ENCODE measurements at places on chromosomes 4 and X. TPM values are rescaled to one million over a fixed set of nuclear protein-coding genes. Genes with fewer than 3 reads are reported as not detected.

NR3C2 gene
- 18.1 TPM for total RNA-seq

POU3F4 gene
- total RNA-seq: not detected

S100G gene
- not detected for total RNA-seq

PARM1 gene
- total RNA-seq: 263 TPM

ZAR1 gene
- 1.8 TPM for total RNA-seq

ACE2 gene
- total RNA-seq: not detected

ZNF157 gene
- total RNA-seq: not detected

LEF1 gene
- total RNA-seq: 3.2 TPM

FGFBP2 gene
- not detected for total RNA-seq

AFM gene
- not detected for total RNA-seq

STK26 gene
- 7.7 TPM for total RNA-seq

NAP1L2 gene
- 4.2 TPM for total RNA-seq

IBSP gene
- total RNA-seq: not detected

ELMOD2 gene
- 26.1 TPM for total RNA-seq

DHRSX gene
- total RNA-seq: 14.9 TPM

SMIM10L2A gene
- 0.63 TPM for total RNA-seq

SMR3B gene
- not detected for total RNA-seq

UGT2B10 gene
- not detected for total RNA-seq

GSPT2 gene
- total RNA-seq: 3.1 TPM

BLOC1S4 gene
- total RNA-seq: 27.4 TPM

FGF5 gene
- not detected for total RNA-seq

HSFX3 gene
- not detected for total RNA-seq

TMEM184C gene
- 30.2 TPM for total RNA-seq

CTAG2 gene
- not detected for total RNA-seq

FAT1 gene
- total RNA-seq: 106 TPM

TEX13B gene
- total RNA-seq: not detected

ARHGEF38 gene
- total RNA-seq: not detected

USP17L19 gene
- not detected for total RNA-seq

TRIML2 gene
- not detected for total RNA-seq

SOWAHD gene
- not detected for total RNA-seq

CLDN2 gene
- not detected for total RNA-seq

BBS12 gene
- total RNA-seq: 3.0 TPM

FAAH2 gene
- total RNA-seq: not detected

ZCCHC12 gene
- total RNA-seq: not detected

STPG2 gene
- total RNA-seq: not detected

BMP3 gene
- 1.4 TPM for total RNA-seq

ZNF674 gene
- total RNA-seq: 15.6 TPM

PIM2 gene
- total RNA-seq: 21.9 TPM

GC gene
- not detected for total RNA-seq

CLCN5 gene
- total RNA-seq: 9.6 TPM
